Stimulated activated CD8-positive, alpha-beta memory T cell treated with anti-CD3 and anti-CD28 coated beads, Interleukin-7, amount 100 ng/mL, for 24 hours (primary cell): ENCODE measurements at places on chromosomes 13 and 19.

DNA sequence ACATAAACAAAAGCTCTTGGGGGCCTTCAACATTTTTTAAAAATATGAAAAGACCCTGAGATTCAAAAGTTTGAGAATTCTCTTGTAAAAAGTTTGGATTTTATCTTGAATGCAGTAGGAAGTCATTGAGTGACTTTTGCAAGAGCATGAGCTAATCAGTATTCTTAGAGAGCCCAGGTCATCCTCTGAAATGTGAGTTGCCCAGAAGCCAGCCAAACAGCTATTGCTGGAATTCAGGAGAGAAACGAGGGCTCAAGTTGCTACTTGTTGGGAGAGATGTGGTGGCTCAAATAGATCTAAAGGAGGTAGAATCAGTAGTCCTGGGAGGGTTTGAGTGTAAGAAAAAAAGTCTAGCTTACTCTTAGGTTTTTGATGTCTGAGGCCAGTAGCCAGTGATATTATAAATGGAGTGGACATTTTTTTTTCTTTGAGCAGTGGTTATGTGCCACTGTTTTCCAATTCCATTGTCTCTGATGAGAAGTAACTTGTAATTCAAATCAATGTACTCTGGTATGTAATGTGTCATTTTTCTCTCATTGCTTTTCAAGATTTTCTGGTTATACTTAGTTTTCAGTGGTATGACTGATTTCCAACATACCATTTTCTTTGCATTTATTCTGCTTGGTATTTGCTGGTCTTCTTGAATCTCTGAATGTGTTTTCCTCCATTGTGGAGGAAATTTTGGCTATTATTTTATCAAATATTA lies 30.7 kb downstream of the LMO7 start:
- no peak for DNase-seq

GRCh38 chr19:33292595-33293254 lies 9.6 kb downstream of the CEBPA start:
- DNase-seq, result no peak

DNA sequence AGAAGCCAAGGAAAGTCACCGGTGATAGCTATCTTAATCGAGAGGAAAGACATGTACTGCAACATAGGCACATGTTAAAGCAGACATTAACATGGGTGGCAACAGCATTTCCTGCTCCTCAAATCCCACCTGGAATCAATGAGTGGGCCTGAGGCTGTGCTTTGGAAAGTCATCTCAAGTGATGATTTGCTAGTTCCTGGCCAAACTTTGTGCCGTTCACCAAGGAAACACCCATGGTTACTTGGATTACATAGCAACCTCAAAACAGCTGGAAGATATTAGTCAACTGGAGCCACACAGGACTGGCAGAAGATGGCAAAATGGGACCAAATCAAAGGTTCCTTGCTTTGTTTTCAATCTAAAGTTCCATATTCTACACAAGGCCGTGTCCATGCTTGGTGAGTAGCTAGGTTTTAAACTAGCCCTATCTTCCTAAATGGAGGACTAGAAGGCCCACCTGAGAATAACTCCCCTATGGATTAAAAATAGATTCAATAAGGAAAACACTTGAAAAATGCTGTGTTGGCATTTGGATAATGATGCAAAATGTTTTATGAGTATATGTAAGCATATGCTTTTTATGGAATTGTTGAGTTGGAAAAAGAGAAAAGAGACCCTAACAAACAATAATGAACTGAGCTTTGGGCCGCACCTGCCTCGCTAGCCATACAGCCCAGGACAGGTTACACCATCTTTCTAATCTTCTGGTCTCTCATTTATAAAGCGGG lies 144.5 kb downstream of the RGCC start:
- no peak for DNase-seq

DNA sequence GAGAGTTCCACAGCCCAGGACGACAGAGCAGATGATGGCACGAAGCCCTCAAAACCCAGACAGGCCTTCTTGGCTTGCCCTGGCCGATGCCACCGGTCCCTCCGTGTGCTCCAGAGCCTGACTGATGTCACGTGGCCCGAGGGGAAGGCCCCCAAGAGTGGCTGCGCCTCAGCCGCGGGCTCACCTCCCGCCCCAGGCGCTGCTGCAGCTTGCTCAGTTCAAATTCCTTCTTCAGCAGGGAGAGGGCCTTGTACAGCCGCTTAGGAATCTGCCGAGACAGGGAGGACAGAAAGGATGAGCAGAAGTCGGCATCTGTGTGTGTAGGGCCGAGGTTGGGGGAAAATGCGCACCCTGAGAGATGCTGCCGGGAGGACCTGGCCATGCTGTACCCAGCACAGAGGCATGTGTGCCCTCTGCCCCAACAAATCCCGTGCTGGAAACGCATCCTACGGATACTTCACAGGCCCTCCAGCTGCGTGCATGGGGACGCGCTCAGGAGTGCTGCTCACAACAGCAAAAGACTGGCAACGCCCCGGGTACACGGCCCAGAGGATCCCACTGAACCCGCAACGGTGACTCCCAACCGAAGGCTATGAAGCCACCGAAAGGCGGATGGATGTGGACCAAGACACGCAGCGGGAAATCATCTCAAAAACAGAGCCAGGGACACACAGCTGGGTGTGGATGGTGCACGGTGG lies 12.9 kb downstream of the LONP1 start:
- DNase-seq, result no peak

GRCh38 chr19:3019211-3019854 lies 9.7 kb downstream of the TLE2 start:
- DNase-seq, result no peak

DNA sequence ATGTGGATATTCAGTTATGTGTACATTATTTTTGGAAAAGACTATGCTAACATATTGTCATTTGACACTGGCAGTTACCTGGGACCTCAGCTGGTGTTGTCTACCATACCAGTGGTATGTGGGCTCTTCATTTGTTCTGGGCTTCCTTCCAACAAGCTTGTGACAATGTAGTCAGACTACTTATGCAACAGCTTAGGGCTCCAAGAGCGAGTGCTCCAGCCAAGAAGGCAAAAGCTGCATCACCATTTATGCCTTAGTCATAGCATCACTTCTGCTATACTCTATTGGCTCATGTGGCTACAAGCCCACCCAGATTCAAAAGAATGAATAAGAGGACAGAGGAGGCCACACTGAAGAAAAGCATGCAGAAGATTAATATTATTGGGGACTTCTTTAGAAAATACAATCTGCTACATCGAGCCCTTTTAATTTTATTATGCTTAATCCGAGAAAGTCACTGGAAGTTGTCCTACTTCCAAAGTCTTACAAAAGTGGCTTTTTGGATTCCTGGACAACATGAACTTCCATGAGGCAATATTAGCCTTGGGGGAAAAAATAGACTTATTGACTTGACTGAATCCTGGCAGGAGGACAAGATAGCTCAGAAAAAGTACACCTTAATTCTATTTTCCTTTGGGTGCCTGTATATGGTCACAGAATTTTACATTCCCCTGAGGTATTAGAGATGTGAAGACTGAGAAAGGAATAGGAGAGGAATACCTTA lies 529.4 kb upstream of the HTR2A start:
- no peak for DNase-seq

DNA sequence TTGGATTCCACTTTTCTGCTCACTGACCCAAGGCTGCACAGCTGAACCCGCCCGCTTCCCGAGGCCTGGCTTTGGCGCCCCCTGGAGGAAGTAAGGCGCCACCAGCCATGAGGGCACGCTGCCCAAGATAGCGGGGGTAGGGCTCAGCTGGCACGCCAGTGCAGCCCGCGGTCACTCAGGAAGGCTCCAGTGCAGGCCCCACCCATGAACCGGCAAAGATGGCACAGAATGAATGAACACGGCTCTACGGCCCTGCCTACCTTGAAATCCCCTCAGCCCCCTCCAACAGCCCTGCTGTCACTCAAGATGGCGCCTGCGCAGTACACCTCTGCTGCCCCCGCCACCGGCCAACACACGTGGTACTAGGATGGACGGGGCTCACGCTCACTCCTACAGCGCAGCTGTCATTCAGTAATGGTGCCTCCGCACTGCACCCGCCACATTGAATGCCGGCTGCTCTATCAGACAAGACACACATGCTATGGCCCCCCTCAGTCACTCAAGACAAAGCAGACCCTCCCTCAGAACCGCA lies 3.0 kb downstream of the PEG3 start:
- DNase-seq, result no peak

- DNase-seq, result no peak
Measured at GRCh38 chr13:43339805-43340550, 316.6 kb downstream of the DNAJC15 start.

- no peak for DNase-seq
Measured at GRCh38 chr19:57319869-57320179, 448 bp upstream of the ZNF543 start.

GRCh38 chr19:35177377-35178274 lies 23.1 kb downstream of the FXYD5 start:
- DNase-seq, result no peak

GRCh38 chr13:35826626-35827254 lies 304.4 kb downstream of the DCLK1 start:
- DNase-seq, result no peak

GRCh38 chr19:41925208-41926003 lies 2.8 kb downstream of the ERFL start:
- no peak for DNase-seq

GRCh38 chr13:67632590-67632989 lies 402.5 kb upstream of the PCDH9 start:
- DNase-seq, result no peak

DNA sequence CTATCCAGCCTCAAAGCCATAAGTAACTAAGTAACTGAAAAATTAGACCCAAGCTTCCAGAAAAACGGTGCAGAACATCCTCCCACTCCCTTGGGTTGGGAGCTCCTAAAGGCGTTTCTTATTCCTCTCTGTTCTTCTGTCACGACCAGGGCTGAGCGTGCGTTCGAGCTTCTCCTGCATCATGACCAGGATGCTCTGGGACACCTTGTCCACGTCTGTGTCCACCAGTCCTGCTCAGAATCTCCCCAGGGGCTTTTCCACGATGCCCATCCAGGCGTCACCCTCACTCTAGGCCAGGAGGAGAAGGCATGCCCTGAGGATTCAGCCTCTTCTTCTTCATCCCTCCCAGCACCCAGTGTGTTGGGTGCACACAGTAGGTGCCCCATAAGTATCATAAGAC lies 37.8 kb upstream of the GAS6 start:
- no peak for DNase-seq

DNA sequence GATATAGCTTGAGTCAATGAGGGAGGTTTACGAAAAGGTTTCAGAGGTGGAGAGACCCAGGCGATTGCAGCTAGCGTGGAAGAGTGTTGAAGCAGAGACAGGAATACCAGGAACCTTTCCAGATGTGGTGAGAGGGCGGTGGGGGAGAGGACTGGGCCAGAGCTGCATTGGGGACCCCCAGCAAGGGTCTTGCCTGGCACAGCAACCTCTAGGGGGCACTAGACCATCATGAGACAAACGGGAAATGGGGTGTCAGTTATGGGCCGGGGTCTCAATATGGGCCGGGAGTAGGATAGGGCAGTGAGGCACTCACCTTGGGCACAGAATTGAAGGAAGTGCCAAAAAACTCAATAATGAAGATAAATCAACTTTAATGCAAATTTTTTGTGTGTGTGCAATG lies 2.1 kb upstream of the LRP3 start:
- DNase-seq, result no peak

GRCh38 chr19:9729162-9729561 lies 39.4 kb downstream of the ZNF846 start:
- DNase-seq, result no peak

GRCh38 chr13:77508959-77509620 lies 26.4 kb upstream of the SCEL start:
- no peak for DNase-seq

DNA sequence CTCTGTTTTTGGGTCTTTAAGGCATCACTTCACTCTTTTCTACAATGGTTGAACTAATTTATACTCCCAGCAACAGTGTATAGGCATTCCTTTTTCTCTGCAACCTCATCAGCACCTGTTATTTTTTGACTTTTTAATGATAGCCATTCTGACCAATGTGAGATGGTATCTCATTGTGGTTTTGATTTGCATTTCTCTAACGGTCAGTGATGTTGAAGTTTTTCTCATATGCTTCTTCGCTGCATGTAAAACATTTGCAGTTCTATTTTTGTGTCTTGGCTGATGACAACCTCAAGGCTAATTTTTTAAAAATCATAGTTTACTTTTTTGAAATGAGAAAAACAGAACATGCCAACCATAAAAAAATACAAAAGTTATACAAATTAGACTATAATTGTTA lies 258.2 kb upstream of the EDNRB start:
- DNase-seq, result no peak

DNA sequence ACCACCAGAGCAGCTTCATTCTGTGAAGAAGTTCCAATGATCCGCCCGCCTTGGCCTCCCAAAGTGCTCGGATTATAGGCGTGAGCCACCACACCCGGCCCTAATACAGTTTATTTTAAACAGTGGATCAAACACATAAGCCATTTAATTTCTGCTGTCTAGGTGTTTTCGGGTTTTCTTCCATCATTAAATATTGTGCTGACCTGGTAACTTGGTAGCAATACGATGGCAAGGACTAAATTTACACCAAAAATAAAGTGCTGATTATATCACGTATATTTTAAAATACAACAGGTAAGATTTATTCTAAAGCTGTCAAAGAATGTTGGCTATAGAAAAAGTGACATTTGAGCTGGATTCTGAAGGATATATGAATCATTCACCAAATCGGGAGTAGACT lies 1.3 kb downstream of the MED4 start:
- no peak for DNase-seq

GRCh38 chr19:48877855-48878195 lies 5.6 kb downstream of the PPP1R15A start:
- DNase-seq, result no peak

DNA sequence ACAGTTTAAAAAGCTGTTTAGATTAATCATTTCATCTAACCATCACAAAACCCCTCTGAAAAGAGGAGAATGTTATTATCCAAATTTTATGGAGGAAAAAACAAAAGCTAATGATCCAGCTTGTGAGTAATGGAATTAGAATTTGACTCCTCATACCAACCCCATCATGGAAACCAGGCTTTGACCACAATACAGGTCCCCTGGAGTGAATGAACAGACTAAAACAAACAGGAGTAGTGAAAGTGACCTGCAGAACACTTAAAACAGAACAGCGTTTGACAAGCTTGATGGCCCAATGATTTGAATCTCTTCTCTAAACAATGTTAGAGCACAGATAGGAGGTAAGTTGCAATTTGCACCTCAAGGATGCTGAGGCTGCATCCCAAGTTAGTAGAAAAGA lies 230.0 kb downstream of the DCT start:
- no peak for DNase-seq

DNA sequence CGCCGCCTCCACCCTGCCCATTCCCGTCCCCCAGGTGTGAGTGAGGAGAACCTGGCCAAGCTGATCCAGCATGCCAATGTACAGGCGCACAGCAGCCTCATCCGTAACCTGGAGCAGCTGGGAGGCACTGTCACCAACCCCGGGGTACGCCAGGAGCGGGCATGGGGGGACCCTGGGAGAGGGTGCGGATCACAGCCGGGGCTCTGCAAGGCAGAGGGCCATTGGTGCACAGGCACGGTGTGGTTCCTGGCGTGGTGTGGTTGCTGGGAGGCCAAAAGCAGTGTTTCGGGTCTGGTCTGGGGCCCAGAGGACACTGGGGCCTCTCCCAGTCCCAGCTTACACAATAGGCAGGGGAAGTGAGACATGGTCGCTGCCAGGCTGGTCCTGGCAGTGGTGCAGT lies 8.3 kb downstream of the STXBP2 start:
- DNase-seq, result no peak

GRCh38 chr13:98019186-98019585 lies 65.7 kb downstream of the IPO5 start:
- no peak for DNase-seq
